Activated CD4-positive, alpha-beta memory T cell treated with anti-CD3 and anti-CD28 coated beads, Interleukin-2, amount 10 ng/mL, durations not matched to agents 7 days and 5 days (primary cell): ENCODE measurements at places on chromosomes 3 and 15. TPM values are rescaled to one million over a fixed set of nuclear protein-coding genes. Genes with fewer than 3 reads are reported as not detected.

GRCh38 chr15:61364871-61365270, 135.8 kb upstream of the RORA start:
- no peak for DNase-seq

DNA sequence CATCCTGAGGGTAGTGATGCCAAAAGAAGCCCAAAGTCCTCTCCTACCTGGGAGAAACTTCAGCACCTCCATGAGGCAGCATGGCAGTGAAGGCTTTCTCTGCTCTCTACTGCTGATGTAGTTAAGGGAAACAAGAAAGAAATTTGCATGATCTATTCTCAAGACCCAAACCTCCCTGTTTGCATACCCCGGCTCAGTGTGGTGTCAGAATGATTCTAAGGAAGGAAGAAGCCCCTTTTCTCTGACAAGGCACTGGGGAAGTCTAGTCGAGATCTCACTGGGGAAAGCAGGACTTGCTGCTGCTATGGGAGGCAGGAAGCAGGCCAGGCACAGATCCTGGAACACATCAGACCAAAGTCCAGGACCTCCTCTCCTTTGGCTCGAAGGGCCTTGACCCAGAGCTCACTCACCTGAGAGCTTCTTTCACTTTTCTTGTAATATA, 89.4 kb upstream of the ICE2 start:
- no peak for DNase-seq

DNA sequence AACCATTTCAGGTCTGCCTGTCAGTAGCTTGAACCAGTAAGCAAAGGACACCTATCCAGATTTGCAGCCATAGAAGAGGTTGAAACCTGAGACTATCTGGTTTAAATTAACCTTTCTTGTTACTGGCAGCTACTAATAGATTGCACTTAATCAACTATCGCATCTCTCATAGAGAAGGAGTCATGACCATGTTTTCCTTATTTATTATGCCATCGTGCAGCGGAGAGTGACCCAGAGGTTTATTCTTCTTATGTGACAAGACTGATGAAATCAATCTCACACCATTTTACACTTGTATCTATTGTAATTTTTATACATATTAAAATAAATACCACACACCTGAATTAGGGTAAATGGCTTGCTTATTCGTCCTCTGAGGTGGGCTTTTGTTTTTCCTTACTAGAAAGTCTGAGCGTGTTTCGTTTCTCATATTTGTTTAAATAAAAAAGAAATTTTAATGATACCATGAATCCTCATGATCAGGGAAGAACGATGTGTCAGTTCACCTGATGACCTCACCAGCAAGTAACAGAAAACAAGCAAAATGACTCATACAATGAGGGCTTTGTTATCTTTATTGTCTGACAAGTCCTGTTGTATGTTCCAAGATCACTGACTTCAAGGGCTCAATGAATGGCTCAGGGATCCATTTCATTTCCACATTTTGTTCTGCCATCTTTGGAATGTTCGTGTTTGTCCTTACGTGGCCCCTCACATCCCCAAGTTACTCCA, 379.5 kb upstream of the DPH6 start:
- no peak for DNase-seq

DNA sequence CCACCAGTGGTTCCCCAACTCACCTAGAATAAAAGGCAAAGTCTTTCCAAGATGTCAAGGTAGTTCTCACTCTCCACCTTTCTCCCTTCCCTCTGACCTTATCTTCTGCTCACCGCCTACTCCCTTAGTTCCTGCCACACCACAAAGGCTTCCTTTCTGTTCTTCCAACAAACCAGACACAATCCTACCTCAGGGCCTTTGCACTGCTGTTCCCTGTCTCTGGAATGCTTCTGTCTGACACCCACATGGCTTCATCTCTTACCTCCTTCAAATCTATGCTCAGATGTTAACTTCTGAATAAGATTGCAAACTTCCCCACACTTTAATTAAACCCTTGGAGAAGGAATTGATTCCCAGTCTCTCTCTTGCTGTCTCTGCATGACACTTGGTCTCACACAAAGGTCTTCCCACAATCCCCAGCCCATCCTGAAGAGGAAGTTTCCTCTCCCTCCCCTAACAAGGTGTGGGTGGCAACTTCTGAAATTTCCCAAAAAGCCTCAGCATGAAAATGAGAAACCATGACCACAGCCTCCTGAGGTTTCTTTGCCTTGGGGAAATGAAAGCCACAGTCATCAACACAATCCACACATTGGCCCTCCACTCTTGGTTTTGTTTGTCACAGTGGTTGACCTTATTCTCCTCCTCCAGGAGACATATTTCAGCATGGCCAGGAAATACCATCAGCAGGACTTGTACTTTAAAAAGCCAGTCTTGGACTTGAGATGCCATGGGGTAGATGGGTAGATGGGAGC, 3.0 kb upstream of the RYK start:
- no peak for DNase-seq

DNA sequence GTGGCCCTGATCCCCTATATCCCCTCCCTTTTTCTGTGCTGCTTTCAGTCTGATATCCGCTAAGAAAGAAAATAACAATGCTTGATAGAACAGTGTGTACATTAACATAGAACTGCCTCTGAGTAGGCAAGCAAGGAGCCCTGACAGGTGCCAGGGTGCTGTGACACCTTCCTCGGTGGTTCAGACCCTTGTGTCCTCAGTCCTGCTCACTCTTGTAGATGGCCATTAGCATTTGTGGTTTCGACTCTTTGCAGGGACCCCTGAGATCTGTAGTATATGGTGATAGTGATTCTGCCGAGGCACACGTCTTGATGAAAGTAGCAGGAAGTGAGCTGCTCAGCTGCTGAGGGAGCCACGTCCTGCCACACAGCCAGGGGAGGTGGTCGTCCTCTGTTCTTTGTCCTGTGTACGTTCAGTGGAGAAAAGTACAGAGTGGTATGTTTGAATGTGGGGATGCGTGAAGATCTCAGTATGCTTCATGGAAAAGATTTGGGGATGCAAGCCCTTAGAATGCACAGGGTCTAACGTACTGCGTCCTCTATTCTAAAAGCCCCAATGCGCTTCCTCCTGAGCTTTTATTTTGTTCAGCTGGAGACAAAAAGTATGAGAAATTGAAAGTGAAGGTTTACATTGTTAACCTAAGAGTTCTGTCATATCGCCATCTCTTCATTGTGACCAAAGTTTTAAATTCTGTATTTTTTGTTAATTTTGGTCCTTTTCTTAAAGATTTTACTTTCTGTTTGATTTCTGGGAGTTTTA, 35.4 kb downstream of the PXYLP1 start:
- DNase-seq = peak; percentile 52

GRCh38 chr3:45909542-45909941, 23.2 kb downstream of the CCR9 start:
- no peak for DNase-seq

DNA sequence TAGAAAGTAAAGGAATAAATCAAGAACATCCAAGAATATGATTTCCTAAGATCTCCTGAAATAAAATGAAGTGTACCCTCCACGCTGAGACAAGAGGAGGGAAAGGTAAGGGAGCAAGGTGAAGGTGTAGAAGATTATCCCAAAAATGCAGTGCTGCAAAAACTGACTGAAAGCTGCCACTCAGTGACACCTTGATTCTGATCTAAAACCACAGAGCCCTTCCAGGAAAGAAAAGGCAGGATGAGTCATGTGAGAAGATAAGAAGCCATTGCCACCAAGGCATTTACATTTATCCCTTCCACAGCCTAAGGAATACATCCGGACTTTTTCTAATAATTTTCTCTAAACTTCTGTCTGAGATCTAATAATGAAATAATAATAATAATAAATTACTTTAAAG, 49.9 kb downstream of the IGSF11 start:
- DNase-seq = no peak

- no peak for DNase-seq
These were observed 831.7 kb upstream of the ARPP21 start for GRCh38 chr3:34807611-34808010.

The TMEM212 gene
- total RNA-seq = not detected

- no peak for DNase-seq
These were observed 7.9 kb downstream of the NBEAL2 start for GRCh38 chr3:46987319-46987742.

The APOD gene
- not detected for total RNA-seq

- no peak for DNase-seq
These were observed 14.7 kb downstream of the TM4SF4 start for GRCh38 chr3:149489060-149489690.

- no peak for DNase-seq
These were observed 9.2 kb upstream of the EPHA3 start for GRCh38 chr3:89098173-89098572.

The NSUN3 gene
- 16.1 TPM for total RNA-seq
